ENCODE measurements at places on chromosomes 13 and 19.

DNA sequence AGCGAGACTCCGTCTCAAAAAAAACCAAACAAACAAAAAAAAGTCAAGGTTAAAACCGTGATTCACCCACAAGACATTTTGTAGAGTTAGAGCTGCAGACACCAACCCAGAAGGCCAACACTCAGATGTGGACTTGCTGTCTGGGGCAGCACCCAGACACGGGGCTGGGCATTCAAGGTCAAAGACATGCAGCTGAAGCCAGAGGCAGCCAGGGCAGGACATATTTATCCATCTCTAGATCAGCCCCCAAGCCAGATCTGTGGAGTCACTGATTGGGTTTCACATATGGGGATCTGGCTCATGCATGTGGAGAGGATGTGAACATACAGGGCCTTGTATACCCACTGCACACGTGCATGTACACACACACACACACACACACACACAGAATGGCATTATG lies 3.6 kb downstream of the KLK15 start:
- DNase-seq: no peak

- DNase-seq: no peak
Observed at GRCh38 chr13:52383366-52383765, 22.6 kb downstream of the THSD1 start.

GRCh38 chr19:8239528-8240273 lies 30.5 kb downstream of the CERS4 start:
- no peak for DNase-seq

DNA sequence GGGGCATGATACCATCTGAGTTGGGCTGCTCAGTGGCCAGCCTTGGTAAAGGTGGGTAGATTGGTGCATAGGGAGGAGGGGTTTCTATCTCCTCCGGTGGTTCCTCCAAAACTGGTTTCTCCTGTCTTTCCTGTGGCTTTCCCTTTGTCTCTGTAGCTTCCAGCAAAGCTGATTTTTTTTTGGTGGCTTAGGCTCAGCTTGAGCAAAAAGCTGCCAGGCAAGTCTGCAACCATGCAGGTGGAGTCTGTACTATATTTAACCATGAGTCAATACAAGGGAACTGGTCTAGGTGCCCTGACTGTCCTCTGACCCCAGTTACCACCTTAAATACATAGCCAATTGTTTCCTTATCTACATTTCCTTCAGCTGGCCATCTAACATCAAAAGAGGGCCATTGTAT lies 64.0 kb upstream of the ZNF681 start:
- DNase-seq: no peak

DNA sequence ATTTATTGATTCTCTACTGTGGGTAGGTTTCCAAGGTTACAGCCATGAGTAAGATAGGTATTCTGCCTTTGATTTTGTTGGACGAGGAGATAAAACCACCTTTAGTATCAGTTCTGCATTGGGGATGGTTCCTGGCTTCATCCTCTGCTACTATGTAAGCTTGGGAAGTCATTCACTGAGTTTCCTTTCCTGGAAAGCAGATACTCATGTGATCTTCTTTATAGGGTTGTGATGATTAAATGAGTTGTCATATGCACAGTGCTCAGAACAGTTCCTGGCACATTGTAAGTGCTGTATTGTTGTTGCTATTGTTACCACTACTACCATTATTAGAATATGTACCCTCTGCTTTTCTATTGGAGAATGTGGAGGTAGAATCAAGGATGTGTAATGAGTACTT lies 13.1 kb upstream of the WTIP start:
- no peak for DNase-seq

- DNase-seq: no peak
Observed at GRCh38 chr19:50876456-50876855, 3.2 kb downstream of the KLK2 start.

DNA sequence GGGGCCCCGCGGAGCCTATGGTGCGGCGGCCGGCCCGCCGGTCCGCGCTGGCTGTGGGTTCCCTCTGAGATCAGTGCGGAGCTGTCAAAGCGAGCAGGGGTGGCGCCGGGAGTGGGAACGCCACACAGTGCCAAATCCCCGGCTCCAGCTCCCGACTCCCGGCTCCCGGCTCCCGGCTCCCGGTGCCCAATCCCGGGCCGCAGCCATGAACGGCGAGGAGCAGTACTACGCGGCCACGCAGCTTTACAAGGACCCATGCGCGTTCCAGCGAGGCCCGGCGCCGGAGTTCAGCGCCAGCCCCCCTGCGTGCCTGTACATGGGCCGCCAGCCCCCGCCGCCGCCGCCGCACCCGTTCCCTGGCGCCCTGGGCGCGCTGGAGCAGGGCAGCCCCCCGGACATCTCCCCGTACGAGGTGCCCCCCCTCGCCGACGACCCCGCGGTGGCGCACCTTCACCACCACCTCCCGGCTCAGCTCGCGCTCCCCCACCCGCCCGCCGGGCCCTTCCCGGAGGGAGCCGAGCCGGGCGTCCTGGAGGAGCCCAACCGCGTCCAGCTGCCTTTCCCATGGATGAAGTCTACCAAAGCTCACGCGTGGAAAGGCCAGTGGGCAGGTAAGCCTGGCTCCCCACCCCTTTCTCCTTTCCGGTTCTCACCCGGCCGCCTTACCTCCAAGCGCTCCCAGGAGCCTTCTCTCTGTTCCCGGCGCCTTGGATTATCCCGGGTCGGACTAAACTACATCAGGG lies at the start of gene PDX1:
Gene PDX1, plus strand, starts transcription at position 67 of the 743 bp plus-strand sequence. Its CDS starts 139 bp downstream, at position 206.
- DNase-seq: no peak

- DNase-seq: no peak
Observed at GRCh38 chr13:102868366-102868936, 22.6 kb downstream of the ERCC5 start.

DNA sequence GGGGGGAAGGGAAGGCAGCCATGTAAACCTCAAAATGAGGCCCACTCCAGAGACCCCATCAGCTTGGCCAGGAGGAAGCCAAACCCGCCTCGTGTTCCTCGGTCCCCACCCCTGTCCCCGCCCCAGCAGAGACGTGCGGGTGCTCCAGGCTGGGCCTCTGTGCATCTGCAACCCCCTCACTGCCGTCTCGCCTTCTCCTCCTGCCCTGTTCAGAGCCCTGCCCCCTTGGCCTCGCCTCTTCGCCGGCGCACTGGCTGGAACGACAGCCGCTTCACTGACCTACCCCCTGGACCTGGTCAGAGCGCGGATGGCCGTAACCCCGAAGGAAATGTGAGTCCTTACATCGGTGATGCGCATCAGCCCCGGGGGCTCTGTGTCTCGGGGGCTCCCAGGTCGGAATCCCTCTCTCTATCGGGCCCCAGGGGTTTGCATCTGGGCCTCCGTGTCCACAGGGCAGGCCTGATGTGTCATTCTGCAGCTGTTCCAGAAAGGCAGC lies 32.2 kb downstream of the TMEM161A start:
- no peak for DNase-seq

DNA sequence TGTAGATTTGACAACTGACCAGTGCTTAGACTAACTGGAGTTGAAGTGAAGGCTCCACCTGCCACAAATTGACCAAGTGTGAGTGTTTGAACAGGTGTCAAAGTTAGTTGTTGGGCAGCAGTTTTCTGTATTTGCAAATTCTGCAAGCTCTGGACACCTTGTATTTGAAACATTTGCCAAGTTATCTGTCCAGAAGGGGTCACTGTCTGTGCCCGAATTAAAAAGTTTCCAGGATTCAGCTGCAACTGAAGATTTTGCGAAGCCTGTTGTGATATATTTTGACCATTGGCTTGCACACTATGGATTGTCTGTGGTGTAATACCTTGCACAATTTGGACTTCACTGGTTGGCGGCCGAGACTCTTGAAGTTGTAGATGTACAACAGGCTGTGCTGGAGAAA lies 1690.7 kb downstream of the SLITRK5 start:
- no peak for DNase-seq

DNA sequence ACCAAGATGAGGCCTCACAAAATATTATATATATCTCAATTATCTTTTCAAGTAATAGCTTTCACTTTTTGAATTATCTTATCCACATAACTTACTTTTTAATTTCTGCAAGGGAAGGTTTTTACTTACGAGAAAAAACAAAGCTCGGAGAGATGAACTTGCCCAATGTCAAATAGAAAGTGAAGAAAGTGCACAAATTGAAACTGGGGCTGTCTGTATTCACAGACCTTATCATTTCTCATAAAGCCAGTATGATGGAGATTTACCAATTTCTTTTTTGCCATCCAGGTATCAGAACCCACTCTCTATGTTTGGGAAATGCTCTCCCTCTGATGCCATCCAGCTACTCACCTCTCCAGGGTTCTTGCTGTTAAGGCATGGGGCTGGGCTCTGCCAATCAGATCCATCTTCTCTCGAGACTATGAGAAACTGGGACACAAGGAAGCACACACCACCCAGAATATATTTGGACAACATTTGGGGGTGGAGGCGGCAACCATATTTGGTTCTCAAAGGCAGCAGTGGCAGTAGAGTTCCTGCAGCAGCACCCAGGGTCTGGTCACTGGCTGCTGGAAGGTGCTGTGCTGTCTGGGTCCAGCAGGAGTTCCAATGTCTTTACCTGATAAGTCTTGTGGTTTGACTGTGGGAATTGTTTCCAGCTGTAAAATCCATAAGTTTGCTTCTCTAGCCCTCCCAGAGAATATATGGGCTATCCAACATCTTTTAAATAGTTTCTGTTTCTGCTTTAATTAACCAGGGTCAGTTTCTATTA lies 45.8 kb upstream of the SCEL start:
- DNase-seq: no peak

- no peak for DNase-seq
Observed at GRCh38 chr13:24274452-24275021, 34.8 kb upstream of the C1QTNF9 start.

DNA sequence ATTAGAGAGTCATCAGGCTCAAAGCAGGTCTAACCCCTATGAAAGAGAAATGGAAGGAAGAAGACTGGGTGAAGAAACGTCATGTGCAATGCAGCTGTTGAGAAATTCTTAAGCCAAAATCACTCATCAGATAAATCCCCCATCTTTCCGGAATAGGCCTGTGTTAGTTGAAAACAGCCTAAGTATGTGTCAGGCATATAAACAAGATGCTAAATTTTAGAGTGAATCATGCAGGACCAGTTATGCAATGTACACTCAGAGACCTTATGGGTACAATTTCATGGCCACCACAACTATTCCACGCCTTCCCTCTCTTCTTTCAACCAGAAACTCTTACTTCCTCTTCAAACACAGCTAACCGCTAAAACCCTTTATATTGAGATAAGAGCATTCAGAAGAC lies 717.7 kb upstream of the ATXN8OS start:
- DNase-seq: no peak

- no peak for DNase-seq
Observed at GRCh38 chr13:43492311-43492710, 294.5 kb downstream of the ENOX1 start.

- DNase-seq: no peak
Observed at GRCh38 chr19:18475004-18475453, 37.1 kb upstream of the ISYNA1 start.

GRCh38 chr19:8585894-8586750 lies 8.9 kb upstream of the MYO1F start:
- DNase-seq: no peak

DNA sequence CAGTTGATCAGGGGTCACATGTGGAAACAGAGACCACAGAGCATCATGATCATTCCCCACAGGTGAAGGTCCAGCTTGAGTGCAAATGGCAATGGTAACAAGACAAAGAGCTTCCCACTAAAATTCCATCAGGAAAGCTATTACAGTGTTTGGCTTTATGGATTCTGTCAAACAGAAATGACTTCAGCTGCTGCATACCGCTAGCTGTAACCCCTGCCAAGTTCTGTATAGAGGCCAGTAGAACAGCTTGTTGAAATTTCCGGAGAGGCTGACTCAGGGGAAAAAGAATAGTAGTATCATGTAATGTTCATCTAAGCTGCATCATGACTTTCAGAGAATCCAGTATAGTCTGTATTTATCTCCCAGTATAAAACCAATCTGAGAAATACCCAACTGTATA lies 1704.7 kb downstream of the SLITRK5 start:
- DNase-seq: no peak

GRCh38 chr13:97284558-97284957 lies 62.4 kb downstream of the MBNL2 start:
- no peak for DNase-seq

GRCh38 chr19:39765091-39766076 lies 13.3 kb upstream of the LEUTX start:
- DNase-seq: no peak

DNA sequence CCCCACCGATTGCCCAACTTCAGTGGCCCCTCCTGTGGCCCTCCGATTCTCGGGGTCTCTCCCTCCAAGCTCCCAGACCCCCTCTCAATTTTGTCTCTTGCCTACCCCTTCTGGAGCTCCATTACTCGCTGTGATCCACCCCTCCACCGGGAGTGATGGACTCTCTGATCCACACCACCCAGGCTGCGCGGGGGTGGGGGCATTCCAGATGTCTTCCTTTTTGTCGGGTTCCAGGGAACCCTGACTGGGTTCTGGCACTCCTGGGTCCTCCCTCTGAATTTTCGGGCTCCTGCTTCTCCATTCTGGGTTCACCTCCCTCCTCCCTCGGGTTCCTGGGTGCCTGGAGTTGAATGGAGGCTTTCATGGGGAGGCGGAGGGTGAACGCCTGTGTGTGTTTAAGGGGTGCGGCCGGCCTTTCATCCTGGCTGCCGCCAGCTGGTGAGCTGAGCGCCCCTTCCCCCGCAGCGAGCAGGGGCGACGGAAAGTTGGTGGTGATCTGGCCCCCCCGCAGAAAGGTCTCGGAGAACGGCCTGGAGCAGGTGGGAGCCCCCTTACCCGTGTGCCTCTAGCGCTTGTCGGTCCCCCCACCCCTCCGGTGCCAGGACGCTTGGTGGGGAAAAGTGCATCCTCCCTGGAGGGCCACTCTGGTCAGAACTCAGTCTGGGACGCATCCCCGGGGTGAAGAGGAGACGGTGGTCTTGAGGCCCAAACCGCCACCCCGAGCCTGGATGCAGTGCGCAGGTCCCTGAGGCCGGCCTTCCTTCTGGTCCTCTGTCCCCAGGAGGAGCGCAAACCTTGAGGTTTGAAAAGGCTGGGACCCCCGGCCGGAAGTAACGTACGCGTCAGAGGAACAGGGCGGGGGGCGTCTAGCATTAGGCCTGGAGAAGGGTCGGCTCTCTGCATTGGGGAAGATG lies 1.6 kb downstream of the MISP3 start:
- no peak for DNase-seq

DNA sequence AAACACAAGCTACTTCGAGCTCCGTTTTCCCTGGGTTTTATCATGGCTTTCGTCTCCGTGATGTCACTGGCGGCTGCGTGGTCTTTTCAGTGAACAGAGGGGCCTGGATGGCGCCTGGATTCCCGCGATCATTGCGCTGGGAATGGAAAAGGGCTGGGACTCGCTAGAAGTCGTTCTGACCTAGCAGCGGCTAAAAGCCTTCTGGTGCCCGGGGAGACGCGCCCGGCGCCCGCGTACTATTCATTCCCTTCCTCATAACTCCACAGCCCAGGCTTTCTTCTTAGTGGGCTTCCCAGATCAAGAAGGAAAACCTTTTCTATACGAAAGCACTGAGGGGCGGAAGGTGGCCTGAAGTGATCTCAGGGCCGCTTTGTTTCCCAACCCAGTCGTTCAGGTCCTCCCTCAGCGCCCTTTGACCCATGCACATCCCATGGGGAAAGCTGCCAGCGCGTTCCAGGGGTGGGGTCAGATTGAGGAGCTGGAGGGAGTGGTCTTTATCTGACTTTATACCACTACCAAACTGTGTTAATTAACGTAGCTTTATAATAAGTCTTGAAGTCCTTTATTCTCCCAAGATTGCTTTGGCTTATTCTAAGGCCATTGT lies 96.6 kb downstream of the ELF1 start:
- no peak for DNase-seq
